Cortex of kidney (tissue), 1 donor: ENCODE measurements at places on chromosomes 13 and 19.

DNA sequence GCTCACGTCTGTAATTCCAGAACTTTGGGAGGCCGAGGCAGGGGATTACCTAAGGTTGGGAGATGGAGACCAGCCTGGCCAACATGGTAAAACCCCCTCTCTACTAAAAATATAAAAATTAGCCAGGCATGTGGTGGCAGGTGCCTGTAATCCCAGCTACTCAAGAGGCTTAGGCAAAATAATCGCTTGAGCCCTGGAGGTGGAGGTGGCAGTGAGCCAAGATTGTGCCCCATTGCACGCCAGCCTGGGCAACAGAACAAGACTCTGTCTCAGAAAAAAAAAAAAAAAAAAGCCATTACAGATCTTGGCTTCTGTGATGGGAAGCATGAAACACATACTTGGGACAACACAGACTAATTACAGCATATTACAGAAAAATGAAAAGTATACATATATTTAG, 1404.5 kb upstream of the SPRY2 start:
- no peak for DNase-seq

- no peak for DNase-seq
These were observed 2.5 kb downstream of the FTL start for GRCh38 chr19:48967346-48968178.

DNA sequence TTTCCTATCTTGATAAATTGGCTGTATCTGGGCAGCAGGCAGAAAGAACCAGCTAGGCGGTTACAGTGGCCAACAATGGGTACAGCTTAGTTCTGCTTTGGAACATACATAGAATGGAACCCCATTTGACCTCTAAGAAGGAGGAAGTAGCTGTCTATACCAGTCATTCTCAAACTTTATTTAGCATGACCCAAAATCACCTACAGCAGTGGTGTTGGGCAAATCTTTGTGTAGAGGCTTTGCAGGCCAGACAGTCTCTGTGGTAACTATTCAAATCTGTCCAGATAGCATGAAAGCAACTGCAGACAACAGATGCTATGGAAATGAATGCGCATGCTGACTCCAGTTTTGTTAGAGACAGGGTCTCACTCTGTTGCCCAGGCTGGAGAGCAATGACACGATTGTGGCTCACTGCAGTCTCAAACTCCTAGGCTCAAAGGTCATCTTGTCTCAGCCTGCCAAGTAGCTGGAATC, 12.0 kb upstream of the KCNC3 start:
- no peak for DNase-seq

- no peak for DNase-seq
These were observed at the start of gene LENG1 for GRCh38 chr19:54159352-54160181. TSS of gene LENG1 (minus strand) at chr19:54159721. CDS start at chr19:54159695, 26 bp downstream.

DNA sequence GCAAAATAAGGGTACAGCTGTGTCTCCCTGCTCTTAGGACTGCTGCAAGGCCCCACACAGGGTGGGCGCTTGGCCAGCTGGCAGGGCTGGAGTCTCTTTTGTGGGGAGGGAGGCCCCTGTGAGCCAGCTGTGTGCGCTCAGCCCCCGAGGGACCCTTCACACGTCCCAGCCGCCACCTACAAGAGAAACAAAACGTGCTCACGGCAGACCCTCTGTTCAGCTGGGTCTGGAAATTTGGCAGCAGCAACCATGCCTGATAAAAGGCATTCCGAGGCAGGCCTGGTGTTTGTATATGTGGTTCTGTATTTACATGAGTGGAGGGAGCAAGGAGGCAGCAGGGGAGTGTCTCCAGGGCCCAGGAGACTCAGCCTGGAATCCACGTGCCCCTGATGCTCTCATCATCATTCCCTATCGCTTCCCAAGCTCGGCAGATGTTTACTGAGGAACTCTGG, 49.7 kb downstream of the CRTC1 start:
- DNase-seq = no peak

- DNase-seq = no peak
These were observed 157.2 kb downstream of the MYO16 start for GRCh38 chr13:108786456-108787200.

DNA sequence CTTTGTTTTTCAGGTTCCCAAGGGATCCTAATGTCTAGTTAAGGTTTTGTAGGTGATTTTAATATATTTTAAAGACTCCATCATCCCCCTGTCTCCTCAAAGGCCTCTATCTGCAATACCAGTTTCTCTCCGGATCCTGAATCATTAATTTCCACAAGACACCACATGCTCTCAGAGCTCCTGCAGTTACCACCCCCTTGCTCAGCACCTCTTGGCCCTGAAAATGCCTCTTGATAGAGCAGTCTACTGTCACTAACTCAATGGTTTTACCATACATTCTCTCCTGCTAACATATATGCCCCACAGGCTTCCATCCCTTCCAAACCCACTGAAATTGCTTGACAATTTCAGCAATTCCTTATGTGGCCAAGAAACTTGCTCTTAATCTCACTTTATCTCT, 1.9 kb upstream of the PEG3 start:
- DNase-seq = no peak

DNA sequence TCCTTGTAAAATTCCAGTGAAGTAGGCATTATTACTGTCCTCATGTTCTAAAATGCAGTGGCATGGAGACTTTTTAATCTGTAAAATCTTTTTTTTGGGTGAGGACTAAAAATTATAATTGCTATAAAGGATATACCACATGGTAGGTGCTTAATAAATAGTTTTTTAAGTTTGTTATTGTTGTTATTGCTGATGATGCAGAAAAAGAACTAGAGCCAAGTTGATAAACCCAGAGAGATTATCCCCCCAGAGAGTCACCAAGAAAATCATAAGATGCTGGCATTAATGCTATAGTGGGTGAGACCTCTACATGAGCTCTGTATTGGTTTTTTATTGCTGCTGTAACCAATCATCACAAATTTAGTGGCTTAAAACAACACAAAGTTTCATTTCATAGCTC, 44.3 kb upstream of the CNMD start:
- no peak for DNase-seq

- no peak for DNase-seq
These were observed 62.0 kb upstream of the KLF2 start for GRCh38 chr19:16262618-16263017.
